T-helper 1 cell (primary cell): ENCODE measurements at places on chromosomes 16 and 17.

GRCh38 chr16:17804857-17805256, 334.1 kb upstream of the XYLT1 start:
- no peak for DNase-seq

DNA sequence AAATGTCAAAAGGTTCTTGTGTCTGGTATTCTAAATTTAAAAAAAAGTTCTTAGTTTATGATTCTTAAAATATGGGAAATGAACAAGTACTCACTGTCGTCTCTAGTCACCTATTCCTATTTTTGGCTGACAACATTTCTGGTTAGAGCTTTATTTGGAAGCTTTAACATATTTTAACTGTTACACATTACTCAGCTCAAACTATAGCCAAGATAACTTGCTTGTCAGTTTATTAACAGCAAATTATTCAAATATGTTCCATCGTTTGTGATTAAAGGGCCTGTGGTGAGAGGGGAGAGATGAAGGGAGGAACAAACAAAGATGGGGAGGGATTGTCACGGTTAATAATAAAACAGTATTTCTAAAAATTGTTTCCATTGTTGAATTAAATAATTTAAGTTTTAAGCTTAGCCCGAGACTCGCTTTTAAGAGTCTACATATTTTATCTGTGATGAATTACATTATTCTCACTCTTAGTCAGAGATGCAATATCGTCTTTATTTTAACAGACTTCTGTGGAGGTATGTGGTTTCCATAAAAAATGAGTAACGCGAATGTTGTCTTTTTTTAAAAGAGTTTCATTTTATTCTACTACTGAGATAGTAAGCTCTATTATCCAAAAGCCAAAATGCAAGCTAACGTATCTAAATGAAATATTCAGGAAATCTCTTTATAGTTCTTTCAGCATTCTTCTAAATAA, 321.9 kb upstream of the PMFBP1 start:
- DNase-seq, result no peak

- no peak for DNase-seq
These were observed 48.0 kb downstream of the ABCC6 start for GRCh38 chr16:16175296-16175695.

GRCh38 chr16:85680352-85680944, 8.3 kb downstream of the GINS2 start:
- no peak for DNase-seq

- DNase-seq, result no peak
These were observed 18.6 kb downstream of the PRCD start for GRCh38 chr17:76558198-76559095.

DNA sequence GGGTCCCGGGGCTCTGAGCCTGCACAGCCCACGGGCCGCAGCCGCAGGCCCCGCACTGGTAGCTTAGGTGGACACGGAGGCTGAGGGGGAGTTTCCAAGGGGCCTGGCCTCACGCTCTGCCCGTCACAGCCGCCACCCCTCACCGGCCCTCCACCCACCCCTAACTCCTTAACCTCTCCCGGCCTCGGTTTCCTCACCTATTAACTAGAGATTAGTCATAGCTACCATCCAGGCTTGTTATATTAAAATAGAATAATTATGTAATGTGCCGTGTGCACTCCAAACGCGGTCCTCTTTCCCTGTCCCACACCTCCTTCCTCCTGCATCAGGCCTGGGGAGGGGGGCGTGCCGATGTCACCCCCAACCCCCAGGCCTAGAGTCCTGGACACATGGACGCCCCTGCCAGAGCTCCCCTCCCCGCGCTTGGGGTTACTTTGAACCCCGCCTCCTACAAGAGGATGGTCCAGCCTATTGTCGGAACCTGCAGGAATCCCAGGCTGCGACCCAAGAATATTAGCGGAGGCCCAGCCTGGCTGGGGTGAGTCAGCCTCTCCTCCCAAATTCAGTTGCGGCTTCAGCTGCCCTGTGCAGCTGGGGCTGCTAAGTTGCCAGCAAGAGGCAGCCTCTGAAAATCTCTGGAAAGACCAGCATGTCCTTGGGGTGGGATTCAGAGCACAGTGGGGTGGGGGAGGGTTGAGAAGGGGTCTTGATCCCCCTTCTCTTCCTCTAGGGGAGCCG, 17.3 kb downstream of the SOCS3 start:
- DNase-seq, result no peak

- no peak for DNase-seq
These were observed 497.7 kb upstream of the CDH11 start for GRCh38 chr16:65619606-65620005.

- DNase-seq, result no peak
These were observed 763 bp upstream of the TOM1L1 start for GRCh38 chr17:54899721-54900456.

DNA sequence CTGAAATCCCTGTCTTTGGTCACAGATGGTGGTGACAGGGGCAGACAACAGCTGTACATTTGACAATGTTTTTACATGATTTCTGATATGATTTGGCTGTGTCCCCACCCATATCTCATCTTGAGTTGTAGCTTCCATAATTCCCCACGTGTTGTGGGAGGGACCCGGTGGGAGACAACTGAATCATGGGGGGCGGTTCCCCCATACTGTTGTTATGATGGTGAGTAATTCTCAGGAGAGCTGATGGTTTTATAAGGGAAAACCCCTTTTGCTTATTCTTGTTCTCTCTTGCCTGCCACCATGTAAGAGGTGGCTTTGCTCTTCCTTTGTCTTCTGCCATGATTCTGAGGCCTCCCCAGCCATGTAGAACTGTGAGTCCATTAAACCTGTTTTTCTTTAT, 353.9 kb downstream of the CPPED1 start:
- no peak for DNase-seq

DNA sequence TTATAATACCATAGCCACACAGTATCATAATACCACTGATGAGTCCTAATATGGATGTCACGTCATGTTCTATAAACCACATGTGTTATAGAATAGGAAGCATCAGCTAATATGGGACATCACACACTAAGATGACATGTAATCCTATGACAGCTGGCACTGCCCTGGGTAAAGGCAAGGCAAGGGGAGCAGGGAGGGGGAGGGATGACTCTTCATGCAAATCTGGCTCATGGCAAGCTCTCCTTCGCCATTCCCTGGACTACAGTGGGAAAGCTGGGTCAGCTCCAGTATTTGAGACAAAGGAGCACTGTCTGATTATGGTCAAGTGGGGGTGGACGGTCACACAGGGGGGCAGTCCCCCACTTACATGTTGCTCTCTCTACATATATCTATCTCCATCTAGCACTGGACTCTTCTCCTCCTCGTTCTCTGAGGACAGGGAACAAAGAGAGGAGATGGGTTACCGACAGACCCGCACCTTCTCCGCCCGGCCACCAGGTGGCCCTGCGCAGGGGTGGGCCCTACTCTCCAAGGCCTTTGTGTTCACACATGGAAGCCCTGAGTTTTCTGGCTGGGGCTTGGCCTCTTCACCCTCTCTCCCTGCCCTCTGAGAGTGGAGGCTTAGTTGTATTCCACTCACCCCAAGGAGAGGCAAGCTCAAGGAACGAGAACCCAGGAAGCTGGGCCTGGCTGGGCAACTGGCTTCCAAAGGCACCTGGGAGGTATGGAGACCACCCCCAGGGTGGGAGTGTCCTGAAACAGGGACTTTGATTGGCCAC, 23.4 kb upstream of the MPO start:
- DNase-seq, result no peak

DNA sequence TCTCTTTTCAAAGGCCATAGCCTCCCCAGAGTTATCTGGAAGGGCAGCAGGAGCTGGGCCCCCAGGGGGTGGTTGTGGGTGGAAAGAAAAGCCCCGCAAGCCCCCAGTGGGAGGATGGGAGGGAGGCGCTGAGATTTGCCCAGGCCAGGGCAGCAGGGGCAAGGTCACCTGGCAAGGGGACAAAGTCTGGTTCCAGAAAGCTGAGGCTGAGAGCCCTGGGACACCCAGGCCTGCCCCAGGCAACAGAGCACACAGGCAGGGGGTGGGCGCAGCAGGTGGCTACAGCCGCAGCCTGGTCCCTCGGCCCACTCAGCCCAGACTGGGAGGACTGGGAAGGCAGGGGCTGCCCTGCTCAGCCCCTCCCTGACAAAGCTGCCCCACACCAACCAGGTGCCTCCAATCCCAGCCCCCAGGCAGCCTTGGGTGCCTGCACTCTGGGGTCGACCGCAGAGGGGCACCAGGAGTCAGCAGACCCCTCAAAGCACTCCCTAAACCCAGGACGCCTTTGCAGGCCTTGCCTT, 23.7 kb upstream of the GSG1L start:
- no peak for DNase-seq

DNA sequence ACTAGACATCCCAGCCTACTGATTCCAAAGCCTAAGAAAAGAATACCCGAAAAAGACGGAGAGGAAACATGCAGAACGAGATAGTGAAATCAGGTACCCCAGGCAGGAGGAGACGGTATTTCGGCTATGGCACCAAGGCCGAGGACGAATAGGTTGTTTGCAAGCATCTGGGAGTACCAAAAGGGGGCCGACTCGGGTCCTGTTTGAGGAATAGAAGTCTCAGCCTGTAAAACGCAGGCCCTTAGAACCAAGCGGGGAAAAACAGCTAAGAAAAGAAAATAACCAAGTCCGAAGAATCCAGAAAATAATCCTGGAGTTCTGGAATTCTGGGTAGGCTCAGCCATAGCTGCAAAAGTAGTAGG, 537 bp downstream of the SLC35B1 start:
- DNase-seq, result no peak

DNA sequence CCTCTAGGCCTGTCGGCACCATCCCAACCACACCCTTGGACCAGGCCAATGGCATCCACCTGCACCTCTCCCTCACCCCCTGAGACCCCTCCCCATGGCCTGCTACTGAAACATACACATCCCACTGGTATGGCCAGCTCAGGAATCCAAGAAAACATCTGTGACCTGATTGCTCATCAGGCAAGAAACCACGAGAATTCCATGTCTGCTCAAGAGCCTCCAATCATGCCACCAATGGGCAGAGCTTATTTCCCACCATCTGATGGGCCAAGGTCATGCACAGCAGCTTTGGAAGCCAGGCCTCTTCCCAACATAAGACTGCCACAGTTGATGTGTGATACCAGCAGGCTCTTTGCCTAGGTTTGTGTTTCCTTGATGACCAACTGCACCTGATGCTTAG, 190.1 kb downstream of the C16orf78 start:
- no peak for DNase-seq

- no peak for DNase-seq
These were observed 155.4 kb downstream of the WWOX start for GRCh38 chr16:78254841-78255240.

GRCh38 chr17:38572669-38573365, 32.9 kb downstream of the SRCIN1 start:
- no peak for DNase-seq

GRCh38 chr17:2055292-2056205, 646 bp downstream of the HIC1 start:
- DNase-seq, result no peak

DNA sequence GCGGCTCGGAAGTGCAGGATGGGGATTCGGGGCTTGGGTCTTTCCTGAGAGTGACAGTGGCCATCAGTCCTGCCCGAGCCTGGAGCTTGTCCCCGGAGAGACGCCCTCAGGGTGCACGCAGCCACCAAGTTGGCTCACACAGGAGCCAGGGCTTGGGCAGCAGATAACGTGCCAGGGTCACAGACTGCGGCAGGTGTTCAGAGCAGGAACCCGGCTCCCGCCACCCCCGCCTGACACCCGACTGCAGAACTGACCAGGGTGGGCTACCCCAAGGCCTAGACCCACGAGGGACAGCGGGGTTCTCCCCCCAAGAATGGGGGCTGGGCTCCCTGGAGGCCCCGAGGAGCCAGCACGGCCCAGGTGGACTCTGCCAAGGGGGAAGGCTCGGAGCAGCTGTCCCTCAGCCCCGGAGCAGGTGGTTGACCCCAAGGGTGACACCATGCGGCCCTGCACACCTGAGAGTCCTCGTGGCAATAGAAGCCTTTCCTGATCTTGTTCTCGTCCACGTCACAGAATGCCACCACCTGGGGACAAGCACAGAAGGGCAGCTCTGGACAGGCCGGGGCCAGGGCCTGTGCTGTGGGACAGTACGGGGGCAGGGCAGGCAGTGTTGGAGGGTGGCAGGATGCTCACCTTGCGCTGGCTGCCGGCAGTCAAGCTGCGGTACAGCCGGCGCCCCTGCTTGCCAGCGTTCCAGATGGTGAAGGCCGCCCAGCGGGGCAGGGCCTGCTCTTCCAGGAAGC, 117.1 kb upstream of the ZNF750 start:
- DNase-seq, result no peak

- DNase-seq, result no peak
These were observed 35.8 kb downstream of the TEKT5 start for GRCh38 chr16:10658943-10659342.

DNA sequence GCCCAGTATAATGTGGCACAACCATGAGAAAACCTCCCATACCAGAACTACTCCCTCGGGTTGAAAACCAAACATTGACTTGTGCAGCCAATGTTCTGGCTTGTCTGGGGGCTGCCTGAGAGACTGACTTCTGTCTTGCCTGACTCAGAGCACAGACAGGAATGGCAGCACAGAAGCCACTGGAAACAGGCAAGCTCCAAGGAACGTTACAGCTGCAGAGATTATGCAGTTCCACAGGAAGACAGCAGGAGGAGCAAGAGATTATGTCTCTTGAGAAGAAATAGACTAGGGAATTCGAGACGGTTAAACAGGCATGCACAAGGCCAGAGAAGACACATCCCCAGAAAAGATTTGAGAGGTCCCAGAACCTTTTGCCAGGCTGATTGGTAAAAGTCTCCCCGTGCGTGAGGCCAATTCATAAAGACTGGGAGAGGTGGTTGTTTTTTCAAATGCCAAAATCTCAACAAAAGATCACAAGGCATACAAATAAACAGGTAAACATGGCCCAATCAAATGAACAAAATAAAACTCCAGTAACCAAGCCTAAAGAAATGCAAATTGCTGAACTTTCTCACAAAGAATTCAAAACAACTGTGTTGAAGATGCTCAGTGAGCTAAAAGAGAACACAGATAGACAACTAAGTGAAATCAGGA, 90.6 kb upstream of the CDH5 start:
- no peak for DNase-seq

GRCh38 chr16:88867581-88868246, 1.3 kb upstream of the PABPN1L start:
- no peak for DNase-seq

- DNase-seq, result no peak
These were observed 7.7 kb upstream of the TBKBP1 start for GRCh38 chr17:47686276-47686635.

DNA sequence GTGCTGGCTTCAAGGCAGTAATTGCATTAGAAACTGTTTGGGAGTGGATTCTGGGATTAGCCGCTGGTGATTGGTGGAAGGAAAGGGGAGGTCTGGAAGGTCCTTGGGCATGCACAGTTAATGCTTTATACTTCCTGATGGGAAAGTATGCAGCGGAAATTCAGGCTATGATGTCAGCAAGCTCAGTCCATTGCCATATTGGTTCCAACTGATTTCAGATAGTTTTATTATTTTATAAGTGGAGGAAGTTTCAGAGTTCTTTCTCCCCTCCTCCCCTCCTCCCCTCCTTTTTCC, 8.1 kb upstream of the CMTR2 start:
- no peak for DNase-seq

DNA sequence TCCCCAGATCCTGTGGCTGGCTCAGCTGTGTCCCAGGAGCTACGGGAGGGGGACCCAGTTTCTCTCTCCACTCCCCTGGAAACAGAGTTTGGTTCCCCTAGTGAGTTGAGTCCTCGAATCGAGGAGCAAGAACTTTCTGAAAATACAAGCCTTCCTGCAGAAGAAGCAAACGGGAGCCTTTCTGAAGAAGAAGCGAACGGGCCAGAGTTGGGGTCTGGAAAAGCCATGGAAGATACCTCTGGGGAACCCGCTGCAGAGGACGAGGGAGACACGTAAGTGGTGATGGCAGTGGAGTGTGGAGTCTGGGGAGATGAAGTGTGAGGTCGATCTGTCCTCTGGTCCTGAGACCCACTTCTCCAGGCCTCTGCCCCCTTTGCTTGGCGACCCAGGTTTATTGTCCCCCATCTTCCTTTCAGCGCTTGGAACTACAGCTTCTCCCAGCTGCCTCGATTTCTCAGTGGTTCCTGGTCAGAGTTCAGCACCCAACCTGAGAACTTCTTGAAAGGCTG, 585 bp downstream of the WRAP53 start:
- no peak for DNase-seq
